Left ventricle myocardium superior (tissue), 1 donor: ENCODE measurements at places on chromosomes 5 and 9. TPM values are rescaled to one million over a fixed set of nuclear protein-coding genes. Genes with fewer than 3 reads are reported as not detected.

- DNase-seq = no peak
These were observed 240.2 kb downstream of the RFX3 start for GRCh38 chr9:3285365-3286161.

DNA sequence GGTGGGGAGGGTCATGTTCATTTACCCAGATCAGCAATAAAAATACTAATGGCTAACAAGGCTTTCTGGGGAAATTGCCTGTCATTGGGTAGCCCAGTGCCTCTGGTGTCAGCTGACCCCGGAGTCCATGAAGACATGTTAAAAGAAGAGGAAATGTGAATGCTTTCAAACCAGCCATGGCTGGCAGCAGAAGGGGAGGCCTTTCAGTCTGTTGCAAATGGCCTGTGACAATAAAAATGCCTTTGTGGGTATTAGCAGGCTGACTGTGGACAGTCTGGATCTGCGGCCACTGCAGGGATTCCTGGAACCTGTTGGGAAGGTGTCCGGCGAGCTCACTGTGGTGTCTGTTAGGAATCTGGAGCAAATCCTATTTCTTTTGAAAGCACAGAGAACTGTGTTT is 7.5 kb downstream of the ABL1 start:
- DNase-seq = no peak

DNA sequence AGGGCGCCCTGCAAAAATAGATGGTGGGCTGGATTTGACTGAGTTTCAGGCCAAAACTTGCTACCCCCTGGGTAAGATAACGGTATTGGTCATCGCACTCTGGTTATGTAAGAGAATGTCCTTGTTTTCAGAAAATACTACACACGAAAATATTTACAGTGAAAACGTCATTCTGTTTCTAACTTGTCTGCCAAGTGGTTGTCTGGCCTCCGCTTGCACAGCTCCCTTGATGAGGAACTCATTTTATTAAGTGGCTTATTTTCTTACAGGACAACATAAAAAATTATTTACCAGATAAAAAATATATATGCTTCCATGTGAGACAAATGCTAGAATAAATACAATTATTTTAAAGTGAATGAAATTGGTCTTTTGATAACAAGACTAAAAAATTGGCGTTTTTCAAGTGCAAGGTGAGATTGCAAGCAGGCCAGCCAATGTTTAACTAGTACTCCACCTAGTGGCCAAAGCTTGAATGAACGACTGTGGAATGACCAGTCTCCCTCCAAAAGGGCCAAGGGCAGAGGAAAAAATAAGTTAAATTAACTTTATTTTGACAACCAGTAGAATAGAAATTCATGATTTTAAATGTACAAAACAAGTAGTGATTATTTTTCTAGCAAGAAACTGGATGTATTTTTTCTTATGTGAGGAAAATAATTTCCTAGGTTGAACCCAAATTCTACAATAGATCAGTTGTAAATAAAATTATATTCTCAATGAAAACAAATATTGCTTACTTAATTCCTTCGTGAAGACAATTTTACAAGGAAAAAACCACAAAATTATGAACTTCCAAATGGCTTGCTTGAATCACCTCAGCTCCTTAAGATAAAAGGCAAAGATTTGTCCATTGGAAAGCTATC is 93.2 kb downstream of the ZFAND5 start:
- DNase-seq = no peak

- no peak for DNase-seq
These were observed 163.4 kb downstream of the CAAP1 start for GRCh38 chr9:26729187-26729586.

DNA sequence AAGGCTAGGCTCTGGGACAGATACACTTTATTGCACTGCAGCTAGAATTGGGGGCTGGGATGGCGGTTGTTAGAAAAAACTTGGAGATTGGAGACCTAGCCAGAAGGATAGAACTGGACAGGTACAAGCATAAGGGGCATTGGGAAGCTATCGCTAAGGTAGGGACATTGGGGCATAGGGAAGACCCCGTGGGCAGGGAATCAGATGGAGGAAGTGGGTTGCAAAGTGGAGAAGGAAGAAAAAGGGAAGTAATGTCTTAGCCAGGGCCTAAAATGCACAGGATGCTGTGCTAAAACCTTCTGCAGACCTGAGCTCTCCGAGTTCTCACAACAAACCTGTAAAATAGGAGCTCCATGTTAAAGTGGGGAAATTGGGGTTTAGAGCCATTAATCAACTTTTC is 178.2 kb downstream of the ZDHHC21 start:
- no peak for DNase-seq

DNA sequence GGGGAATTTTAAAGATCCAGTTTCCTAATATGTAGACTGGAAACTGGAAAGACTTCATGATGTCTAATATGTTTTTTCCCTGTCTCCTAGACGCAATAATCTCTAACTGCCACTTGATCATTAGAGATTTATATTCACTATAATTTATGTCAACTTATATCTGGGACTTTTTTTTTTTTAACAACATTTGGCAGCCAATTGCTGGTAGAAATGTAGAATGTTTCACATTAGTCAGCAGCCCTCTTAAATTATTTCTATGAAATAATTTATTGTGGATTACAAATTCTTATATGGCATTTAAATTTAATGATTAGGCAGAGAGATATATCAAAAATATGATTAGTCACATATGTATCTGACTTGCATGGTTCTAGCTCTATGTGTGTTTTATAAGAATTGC is 48.2 kb downstream of the TMEM174 start:
- DNase-seq = no peak

DNA sequence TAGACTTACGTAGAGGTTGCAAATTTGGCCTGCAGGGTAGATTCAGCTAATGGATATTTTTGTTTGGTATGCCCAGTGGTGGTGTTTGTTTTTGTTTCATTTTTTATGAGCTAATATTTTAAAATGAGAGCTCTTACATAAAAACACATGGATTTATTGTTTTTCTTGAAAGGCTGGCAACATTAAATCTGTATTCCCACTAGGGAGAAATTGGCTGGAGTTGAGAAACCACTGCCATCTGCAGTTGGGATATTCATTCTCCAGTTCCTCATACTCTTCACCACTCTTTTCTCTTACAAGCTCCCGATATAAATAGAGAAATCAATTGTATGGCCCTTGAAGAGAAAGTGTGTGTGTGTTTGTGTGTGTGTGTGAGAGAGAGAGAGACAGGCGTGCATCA is 143.3 kb downstream of the ALDH1A1 start:
- DNase-seq = no peak

DNA sequence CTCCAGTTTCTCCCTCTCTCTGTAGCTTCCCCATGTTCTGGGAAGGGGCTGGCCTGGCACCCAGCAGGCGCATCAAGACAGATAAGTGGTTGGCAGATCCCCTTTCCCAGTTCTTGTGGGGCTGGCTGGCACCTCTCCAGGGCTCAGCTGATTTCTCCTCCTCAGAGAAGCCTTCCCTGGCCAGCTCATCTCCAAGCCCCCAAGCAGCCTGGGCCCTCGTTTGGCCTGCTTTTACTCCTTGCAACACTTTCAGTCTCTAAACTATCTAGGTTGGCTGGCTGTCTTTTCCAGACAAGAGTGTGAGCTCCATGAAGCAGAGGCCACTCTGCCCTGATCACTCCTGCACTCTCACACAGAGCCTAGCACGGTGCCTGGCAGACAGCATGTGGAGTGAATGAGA is 13.5 kb downstream of the MACROH2A1 start:
- no peak for DNase-seq

DNA sequence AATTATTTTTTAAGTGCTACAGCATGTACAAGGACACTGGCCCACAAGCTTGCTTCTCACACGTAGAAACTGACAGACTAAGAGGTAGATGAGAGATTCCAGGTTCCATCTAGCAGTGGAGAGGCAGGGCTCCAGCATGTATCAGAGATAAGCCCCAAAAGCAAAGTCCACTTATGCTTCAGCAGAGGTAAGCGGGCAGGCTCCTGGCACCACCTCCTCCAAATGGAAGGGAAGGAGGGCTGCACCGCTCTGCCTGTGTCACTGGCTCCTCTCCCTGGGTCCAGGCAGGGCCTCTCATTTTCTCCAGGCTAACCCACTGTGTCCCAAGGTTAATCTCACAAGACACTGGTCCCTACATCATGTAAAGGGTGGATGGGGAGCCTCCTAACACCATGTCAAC is 15.9 kb downstream of the GRHPR start:
- DNase-seq = peak; percentile 50

DNA sequence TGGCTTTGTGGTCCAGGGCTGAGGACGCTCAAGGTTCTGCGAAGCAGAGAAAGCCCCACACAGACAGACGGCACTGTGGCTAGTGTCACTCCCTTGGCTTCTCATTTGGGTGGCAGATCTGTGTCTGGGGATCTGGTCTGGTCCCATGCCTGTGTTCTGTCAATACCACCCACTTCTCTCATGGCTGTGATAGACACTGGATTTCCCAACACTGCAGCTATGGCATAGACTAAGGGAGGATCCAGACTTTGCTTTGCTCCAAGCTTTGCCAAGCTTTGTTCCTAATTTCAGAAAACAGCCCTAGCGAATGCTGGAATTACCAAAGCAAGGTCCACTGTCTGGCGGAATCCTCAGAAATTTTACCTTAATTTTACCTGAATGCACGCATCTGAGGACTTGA is 62.1 kb downstream of the GADD45G start:
- DNase-seq = no peak

GRCh38 chr5:1896602-1897376 is 14.1 kb upstream of the IRX4 start:
- DNase-seq = peak; percentile 15

- DNase-seq = no peak
These were observed 40.2 kb upstream of the CYFIP2 start for GRCh38 chr5:157225469-157226422.

DNA sequence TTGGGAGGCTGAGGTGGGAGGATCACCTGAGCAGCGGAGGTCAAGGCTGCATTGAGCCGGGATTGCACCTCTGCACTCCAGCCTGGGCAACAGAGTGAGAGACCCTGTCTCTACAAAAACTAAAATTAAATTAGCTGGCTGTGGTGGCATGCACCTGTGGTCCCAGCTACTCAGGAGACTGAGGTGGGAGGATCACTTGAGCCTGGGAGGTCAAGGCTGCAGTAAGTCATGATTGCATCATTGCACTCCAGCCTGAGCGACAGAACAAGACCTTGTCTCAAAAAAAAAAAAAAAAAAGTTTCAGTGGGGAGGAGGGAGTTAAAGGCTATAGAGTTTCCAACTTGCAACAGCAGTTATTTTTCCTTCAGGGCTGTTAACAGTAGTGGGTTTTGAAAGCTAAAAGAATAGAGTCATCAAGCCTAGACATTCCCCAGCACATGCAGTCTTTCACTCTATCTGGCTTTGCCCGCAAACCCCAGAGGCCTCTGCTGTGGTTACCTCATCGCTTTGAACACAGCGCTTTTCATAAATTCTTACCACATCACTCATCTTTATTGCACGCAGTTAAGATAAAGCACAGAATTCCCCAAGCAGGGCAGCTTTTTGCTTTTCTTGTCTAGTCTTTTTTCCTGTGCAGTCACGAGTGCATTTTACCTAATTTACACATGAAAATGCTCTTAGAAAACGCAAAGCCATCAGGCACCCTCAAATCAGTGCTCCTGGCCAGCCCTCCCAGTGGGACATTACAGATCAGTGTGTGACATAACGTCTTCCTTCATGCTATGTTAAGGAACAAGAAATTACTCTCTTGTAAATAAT is 8.7 kb upstream of the SLC2A8 start:
- peak; percentile 49 for DNase-seq

GRCh38 chr5:115321309-115321708 is 24.9 kb upstream of the CCDC112 start:
- no peak for DNase-seq

DNA sequence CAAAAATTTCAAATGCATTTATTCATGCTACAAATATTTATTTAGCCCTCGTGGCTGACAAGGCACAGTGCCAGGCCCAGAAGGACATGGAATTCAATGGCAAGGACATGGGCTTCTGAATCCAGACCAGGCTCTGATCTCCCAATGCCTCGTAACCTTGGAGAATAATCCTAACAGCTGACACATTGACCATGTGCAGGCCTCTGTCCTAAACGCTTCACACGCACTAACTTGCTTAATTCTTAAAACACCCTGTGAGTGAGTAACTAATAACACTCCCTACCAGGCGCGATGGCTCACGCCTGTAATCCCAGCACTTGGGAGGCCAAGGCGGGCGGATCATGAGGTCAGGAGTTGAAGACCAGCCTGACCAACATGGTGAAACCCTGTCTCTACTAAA is 33.2 kb downstream of the MYO10 start:
- DNase-seq = no peak

DNA sequence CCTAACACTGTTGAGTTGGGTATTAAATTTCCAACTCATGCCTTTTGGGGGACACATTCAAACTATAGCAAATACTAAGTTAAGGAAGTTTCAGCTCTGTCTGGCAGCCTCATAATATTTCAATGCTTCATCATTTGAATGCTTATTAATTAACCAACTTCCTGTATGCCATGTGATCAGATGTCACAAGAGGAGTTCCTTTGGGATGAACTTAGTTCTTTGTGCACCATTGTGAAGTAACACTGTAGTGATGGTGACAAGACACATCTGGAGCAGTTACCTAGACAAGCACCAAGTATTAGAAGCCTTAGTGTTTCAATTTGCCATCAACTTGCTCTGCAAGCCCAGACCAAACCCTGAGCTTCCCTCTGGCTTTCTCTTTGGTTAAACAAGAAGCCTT is 90.7 kb upstream of the IL12B start:
- no peak for DNase-seq

DNA sequence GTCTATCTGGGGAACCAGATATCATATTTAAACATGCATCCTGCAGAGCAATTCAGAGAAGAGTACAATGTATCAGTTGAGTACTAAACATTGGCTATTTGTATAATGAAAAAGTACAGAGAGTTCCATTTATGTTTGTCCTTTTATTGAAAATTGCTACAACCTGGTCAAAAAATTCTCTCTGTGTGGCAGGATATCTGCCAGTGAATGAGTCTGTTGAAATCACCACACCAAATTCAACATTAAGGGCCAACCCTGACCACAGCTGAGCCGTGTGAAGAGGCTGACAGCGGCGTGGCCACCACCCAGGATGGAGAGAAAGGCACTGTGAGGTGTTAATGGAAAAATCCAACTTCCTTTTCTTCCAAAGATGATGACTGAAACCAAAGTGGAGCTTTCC is 422.7 kb upstream of the PIK3R1 start:
- DNase-seq = peak; percentile 86

GRCh38 chr9:21687351-21687750 is 115.1 kb upstream of the MTAP start:
- no peak for DNase-seq

GRCh38 chr9:107782789-107783188 is 293.2 kb upstream of the KLF4 start:
- DNase-seq = no peak

GRCh38 chr5:34687269-34688011 is 31.3 kb downstream of the RAI14 start:
- DNase-seq = no peak

- no peak for DNase-seq
These were observed 205.4 kb downstream of the SNX18 start for GRCh38 chr5:54722846-54723433.

- no peak for DNase-seq
These were observed 63.3 kb downstream of the CARTPT start for GRCh38 chr5:71782393-71782770.

The LURAP1L gene
- total RNA-seq = 2.4 TPM

The DNAJC21 gene
- 54.8 TPM for total RNA-seq

The PGM5 gene
- 150 TPM for total RNA-seq

The SEMA6A gene
- 6.4 TPM for total RNA-seq

The GCNT4 gene
- total RNA-seq = 0.17 TPM

The CD74 gene
- total RNA-seq = 341 TPM

The PCDHA4 gene
- 0.10 TPM for total RNA-seq

The TAF11L7 gene
- not detected for total RNA-seq

The IFT74 gene
- 9.2 TPM for total RNA-seq

The CAMK2A gene
- total RNA-seq = 16.6 TPM
